Activated CD8-positive, alpha-beta memory T cell treated with anti-CD3 and anti-CD28 coated beads for 4 hours (primary cell): ENCODE measurements at places on chromosomes 6 and 20.

DNA sequence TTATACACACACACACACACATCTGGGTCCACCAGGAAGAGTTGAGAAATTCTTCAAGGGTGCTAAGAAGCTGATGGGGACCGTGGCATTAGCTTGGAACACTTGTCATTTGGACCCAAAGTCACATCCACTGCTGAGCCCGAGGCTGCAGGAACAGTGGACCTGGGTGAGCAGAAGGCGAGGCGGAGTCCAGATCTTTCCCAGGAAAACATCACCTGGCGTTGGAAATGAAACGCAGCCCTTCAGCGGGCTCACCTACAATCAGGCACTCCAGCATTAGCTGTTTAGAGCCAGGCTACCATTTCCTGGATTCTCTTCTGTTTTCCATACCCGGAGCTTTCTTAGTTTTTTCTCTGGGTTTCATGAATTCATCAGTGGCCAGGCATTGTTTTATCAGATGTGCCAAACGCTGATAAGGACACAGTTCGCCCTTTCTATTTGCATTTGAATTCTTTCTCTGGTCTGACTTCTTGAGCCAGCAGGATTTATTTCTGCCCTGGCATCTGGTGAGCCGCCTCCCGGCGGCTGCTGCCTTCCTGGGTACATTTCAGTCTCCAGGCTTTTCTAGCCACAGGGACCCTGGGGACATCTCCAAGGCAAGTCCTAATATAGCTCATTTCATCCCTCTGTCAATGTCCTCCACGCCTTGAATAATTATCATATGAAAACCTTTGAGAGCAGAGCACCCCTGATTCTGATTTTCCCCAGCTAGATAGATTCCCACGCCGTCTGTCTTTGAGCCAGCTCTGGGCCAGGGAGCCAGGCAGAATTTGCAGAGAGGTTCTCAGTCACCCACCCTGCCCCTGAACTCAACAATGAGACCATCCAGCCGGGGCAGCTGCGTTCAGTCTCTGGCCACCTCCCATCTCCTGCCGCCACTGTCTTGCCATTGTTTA, 170.9 kb downstream of the TTLL2 start:
- no peak for DNase-seq

DNA sequence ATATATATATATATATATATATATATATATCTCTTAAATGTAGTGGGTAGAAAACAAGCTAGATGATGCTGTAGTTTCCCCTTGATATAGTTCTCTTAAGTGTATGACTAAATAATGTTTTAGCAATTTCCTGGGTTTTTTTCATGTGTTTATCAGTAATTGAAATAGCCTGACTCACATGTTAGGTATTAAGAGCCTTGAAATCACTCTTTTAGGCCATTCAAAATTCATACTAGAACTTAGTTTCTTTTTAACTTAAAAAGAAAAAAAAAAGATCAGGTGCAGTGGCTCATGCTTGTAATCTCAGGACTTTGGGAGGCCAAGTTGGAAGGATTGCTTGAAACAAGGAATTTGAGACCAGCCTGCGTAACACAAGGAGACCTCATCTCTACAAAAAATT, 44.1 kb downstream of the NKX2-4 start:
- DNase-seq: no peak

- DNase-seq: no peak
Observed at GRCh38 chr6:156697225-156697830, 79.8 kb upstream of the ARID1B start.

GRCh38 chr6:15481390-15482291, 181.2 kb downstream of the DTNBP1 start:
- DNase-seq: no peak

DNA sequence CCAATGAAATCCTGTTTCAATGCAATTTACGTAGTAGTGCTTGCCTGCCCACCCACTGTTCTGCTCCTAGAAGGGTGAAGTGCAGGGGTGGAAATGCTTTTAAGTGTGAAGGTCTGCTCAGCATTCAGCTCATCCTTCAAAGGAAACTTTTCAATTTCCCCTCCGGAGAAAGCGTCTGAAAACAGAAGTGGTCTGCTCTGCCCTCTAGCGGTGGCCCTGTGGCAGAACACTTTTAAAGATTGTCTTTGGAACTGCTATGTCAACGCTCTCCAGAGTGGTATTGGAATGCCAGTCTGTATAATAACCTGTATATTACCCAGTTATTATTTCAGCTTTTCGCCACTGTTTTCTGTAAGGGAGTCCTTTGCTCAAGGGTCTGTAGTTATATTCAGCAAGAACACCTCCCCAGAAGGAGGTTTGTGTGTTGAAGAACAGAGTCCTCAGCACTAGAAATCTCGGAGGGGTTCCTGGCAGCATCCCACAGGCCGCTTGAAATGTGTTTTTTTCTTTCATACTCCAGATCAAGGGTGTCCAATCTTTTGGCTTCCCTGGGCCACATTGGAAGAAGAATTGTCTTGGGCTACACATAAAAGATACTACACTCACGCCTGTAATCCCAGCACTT, 63.1 kb upstream of the KLHL31 start:
- DNase-seq: no peak

- DNase-seq: no peak
Observed at GRCh38 chr6:51533962-51534361, 553.5 kb downstream of the PKHD1 start.

- DNase-seq: no peak
Observed at GRCh38 chr20:46264391-46265266, 43.7 kb downstream of the CDH22 start.

DNA sequence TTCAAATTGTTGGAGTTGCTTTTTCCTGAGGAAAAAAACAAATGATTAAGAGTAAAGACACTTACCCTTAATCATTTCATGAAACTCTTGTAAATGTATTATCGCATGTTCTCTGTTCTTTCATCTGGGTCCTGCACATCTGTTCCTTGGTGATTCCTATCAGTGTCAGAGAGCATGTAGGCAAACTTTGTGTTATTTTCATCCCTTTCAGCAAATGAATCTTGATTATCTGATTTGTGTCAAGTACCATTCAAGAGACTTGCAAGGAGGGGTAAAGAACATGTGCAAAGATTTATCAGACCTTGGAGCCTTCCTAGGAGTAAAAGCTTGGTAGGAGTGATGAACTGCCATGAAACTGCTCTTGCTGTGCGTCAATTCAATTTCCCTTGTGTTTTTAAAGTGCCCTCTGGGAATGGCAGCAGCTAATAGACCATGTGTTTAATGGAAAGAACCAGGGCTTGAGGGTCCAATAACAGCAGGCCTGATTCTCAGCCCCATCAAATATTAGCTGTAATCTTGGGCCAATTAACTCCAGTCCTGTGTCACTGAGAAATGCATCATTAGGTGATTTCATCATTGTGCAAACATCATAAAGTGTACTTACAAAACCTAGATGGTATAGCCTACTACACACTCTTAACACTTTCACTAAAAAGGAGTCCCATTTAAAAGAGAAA, 118.9 kb upstream of the CEP85L start:
- no peak for DNase-seq

DNA sequence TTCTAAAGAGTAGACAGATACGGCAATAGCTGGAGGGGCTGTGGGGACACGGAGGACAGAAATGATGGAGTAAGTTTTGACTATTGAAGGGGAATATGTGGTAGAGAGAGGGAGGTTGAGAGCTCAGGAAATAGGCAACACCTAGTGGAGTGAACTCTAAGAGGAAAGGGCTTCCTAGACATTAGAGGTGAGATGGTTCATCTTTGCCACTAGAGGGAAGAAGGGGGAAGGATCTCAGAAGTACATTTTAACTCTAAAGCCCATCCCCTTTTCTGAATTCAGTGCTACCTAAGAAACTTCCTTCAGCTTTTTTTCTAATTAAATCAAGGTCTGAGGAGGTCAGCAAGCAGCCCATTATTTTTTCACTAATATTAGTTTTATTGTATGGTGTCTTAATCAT, 689.4 kb upstream of the MAP3K7 start:
- no peak for DNase-seq

- DNase-seq: no peak
Observed at GRCh38 chr6:53474010-53474409, 70.9 kb downstream of the GCLC start.

DNA sequence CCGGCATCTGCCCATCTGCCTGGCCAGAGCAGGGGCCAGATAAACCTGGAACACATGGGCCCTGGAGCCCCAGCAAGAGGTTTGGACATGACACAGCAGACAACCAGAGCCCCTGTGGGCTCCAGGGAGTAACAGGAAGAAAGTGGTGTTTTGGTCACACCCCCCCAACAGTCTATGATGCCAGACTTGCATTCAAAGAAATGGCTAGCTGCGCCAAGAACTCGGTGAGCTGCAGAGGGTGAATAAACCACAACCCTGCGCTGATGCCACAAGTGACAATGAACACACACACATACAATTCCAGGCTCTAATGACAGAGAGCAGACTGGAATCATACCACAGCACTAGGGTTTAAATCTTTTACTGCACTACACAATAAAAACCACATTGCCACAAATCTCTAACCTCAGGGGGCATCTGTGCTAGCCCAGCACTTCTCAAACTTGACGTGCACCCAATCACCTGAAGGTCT, 34.0 kb downstream of the TRERF1 start:
- peak; percentile 43 for DNase-seq

DNA sequence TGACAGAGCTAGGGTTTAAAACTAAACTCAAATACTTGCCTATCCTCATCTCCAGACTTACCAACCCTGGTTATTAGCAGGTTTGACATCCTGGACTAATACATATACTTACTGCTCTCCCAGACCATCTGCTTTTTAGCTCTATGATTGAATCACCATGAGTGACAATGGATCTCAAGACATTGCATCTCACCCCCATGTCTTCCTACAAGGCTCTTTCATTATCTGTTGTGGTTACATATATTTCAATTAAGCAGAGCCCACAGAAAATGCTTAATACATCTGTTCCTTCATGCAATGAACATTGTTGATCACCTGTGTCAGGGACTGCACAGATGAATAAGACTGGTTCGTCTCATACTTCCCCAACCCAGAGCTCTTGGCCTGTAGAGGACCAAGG, 19.4 kb downstream of the SAMD3 start:
- DNase-seq: no peak

DNA sequence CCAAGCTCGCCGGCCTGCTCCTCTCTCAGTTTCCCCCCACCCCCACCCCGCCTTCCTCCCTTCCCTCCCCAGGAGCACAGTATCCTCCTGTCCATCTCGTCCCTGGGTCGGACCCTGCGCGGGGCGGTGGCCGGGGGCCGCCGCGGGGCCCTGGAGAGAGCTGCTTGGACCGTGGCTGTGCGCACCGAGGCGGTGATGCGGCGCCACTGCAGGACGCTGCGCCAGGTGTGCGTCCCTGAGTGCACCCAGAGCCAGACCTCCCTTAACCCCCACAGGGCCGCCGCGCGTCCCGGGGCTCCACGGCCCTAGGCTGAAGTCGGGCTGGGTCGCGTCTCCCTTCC, 2.2 kb downstream of the C20orf204 start:
- DNase-seq: no peak

DNA sequence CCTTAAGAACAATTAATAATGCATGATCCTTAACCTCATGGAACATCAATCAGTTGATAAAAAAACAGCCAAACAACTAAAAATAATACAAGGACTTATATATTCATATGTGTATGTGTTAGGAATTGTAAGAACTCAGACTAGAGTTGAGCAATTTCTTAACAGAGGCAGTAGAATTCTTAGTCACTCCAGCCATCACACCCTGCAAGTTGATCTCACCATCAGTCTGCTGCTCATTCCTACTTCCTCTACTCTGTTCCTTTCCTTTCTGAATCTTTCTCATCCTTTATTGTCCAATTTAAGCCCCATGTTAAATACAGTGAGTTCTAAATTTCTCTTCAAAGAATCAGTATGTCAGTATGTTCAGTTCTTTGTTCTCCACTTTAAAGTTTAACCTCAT, 2.6 kb downstream of the ZNF165 start:
- DNase-seq: no peak

- no peak for DNase-seq
Observed at GRCh38 chr6:142605922-142606485, 304.2 kb downstream of the ADGRG6 start.

DNA sequence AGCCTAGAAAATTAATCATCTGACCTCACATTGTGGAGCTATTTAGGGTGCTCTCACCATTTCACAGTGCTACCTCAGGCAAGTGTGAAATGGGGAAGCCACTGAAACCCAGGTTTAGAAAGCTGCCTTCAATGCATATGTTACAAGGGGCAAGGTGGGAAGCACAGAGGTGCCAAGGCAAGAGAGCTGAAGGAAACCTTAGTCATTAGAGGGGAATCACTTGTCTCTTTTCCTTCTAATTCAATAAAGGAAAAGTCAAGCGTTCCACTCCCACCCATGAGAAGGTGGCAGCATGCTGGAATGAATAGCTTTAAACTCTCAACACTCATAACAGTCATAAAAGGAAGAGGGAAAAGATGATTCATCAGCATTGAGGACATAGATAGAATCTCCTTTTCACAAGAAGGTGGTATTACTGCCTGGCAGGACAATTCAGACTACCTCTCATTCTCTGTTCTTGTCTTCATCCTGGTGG, 251.9 kb upstream of the IRAK1BP1 start:
- no peak for DNase-seq

DNA sequence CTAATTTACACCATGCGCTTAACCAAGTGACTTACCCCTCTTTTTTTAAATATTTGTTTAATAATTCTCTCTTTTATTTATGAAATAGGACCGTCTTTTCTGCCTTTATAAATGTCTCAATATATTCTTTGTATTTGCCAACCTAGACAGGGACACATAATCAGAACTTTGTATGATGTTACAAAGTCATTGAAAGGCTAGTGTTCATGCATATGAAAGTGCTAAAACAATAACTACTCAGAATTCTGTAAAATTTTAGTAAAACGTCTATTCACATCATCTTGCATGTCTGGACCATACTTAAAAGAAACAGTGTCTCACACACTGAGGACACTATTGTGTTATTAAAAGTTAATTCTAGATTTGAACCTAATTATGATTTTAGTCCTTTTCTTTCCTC, 41.1 kb upstream of the HBS1L start:
- no peak for DNase-seq

DNA sequence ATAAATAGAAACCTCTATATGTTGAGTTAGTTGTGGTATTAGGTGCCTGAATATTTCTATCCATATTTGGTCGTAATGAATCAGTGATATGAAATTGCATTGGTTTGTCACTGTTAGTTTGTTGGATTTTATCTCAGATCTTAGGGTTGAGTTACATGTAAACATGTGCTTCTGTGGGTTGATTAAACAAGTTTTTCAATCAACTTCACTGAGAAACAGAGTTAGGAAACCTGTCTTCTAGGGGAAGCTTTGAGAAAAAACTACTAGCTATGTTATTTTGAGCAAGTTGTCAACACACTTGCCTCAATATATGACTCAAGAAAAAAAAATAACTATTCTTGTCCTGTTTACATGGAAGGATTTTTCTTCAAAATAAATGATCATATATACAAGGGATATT, 14.8 kb upstream of the ADGB start:
- DNase-seq: no peak

DNA sequence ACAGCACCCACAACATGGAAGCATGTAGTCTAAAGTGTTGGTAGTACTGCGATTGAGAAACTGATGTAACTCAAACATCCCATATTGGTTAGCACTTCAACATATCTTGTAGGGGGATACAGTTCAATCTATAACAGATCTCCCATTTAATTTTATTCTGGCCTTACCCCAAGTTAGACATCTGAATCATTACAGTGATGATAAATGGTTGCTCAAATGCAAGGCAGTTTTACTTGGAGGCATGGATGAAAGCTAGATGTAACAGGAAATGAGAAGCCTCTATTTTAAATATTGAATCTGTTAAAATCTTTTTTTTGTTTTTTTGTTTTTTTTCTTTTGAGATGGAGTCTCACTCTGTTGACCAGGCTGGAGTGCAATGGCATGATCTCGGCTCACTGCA, 44.2 kb upstream of the FAM50B start:
- DNase-seq: no peak
